ENCODE measurements at places on chromosomes 1 and 21.

GRCh38 chr1:206041640-206042039, 11.3 kb upstream of the RHEX start:
- DNase-seq, result no peak

DNA sequence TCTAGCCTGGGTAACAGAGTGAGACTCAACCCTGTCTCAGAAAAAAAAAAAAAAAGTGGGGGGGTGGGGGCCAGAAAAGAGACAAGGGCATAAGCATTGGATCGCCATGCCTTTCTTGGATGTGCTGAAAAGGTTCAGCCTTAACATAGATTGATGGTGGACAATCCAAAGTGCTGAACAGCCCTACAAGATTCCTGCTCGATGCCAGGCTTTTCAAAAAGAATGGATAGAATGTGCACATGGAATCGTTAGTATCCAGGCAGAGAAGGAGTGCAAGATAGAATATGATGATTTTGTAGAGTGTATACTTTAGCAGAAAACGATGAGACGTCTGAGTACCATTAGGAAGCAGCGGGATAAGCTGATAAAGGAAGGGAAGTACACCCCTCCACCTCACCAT, 10.9 kb upstream of the COA7 start:
- DNase-seq, result no peak

GRCh38 chr1:174580801-174581200, 133.0 kb downstream of the GPR52 start:
- DNase-seq, result no peak

DNA sequence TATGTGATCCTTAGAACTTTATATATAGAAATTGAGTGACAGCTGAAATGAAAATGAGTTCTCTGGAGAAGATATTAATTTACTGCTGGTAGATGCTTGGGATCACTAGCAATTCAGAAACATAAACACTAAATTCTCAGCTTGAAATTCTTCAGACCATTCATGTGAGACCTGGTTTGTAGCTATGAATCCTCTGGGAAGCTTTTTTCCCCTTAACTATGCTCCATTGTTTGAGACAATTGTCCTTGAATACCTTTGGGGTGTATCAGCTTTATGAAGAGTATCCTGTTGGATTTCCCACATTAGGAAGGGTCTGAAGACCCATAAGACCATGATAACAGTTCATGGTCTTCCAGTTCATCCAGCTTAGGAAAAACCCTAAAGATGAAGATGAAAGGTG, 4.6 kb upstream of the DENND1B start:
- no peak for DNase-seq
